ENCODE measurements at places on chromosomes 3 and 15.

DNA sequence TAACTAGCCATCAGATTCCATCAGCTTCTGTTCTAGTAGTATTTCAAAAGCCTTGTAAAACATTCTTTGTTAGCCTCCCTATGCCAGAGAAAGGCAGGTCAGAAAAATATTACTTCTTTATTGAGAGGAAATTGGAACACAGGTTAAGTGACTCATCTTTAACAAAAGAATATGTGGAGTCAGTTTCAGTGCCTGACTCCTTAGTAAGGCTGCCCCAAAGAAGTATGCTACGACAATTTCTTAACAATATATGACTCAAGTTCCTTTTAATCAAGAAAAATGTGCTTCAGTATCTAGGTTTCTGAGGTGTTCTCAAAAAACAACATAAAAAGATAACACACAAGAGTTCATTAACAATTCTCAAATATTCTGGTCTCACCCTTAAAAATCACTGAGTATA lies 139.2 kb downstream of the VPS13C start:
- DNase-seq = no peak

GRCh38 chr3:15903164-15903563 lies 105.4 kb upstream of the ANKRD28 start:
- no peak for DNase-seq

DNA sequence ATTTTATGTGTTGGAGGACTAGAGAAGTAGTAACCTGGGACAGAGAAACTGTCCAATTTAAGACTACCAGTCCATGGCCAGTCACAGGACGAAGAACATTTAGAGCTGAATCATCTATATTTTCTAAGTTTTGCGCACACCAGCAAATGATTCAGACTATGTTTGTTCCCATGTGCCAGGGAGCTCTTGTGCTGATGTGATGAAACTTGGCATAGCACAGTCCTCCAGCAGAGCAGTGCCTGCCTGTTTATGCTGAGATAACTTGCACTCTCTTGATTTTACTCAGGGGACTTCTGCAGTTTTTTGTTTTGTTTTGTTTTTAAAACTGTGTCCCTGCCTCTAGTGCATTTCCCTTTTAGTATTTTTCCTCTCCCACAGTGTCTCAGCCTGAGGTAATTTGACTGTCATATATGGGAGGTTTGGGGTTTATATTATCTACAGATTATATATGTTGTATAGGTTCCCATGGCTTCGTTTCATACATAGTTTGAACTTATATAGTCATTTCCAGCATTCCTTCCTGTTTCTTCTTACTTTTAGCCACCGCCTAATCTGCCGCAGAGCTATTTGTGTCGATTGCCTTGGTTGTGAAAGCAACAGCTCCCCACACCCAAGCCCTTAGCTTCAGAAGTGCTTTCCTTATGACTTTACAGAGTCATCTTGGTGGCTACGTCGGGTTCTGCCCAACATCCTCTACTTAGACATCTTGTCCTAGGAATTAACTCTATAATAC lies 45.5 kb downstream of the PPM1L start:
- peak; percentile 69 for DNase-seq

GRCh38 chr15:101243420-101243819 lies 8.4 kb downstream of the CHSY1 start:
- no peak for DNase-seq

DNA sequence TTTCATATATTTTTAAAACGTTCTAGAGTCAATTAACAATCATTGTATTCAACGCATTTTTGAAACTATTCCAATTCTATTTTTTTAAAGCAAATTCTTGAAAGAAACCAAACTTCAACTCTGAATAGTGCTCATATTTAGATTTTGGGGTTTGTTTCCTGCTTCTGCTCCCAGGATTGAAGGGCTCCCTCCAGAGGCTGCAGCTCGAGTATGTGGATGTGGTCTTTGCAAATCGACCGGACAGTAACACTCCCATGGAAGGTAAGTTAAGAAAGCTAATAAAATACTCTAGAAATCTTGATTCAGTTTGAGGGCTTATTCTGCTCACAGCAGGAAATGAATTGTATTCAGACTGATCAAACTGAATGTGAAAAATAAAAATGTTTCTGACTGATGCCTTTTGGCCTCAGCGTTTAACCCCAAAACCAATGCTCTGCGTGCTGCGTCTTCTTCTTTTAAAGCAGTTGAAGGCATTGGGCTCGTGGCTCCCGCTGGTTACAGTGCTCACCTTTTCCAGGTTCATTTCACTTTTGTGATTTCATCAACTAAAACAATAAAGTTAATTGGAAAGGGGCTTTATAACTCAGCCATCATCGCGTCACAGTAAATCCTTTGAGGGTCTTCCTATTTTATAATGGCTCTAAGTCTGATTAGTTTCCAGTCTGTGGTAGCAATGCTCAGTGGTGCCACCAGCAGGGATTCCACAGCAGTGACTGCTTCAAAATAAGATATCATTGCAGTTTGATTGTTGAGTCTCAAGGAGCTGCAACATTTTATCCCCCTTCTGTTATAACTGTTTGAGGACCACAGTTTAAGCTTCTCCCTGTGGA lies 80.1 kb downstream of the SSR3 start:
- no peak for DNase-seq

Data from immature natural killer cell (primary cell).